ENCODE measurements at places on chromosomes 3 and 15. TPM values are rescaled to one million over a fixed set of nuclear protein-coding genes. Genes with fewer than 3 reads are reported as not detected.

Gene CIP2A
- 13.7 TPM for total RNA-seq

Gene AHSG
- total RNA-seq: not detected

Gene CSPG5
- 0.25 TPM for total RNA-seq

Gene EPM2AIP1
- 17.0 TPM for total RNA-seq

Gene CEP70
- 19.6 TPM for total RNA-seq

Gene ZPLD1
- total RNA-seq: 0.26 TPM

Gene KNSTRN
- total RNA-seq: 29.3 TPM

Gene PAQR5
- 2.1 TPM for total RNA-seq

Gene MKRN2OS
- total RNA-seq: not detected

Gene NTRK3
- total RNA-seq: 0.62 TPM

Gene GASK1A
- 0.92 TPM for total RNA-seq

Gene IL17RE
- total RNA-seq: 3.5 TPM

Gene SLC24A5
- total RNA-seq: not detected
